Muscle of back (tissue), 13 donors: ENCODE measurements at places on chromosomes 7 and 10.

GRCh38 chr7:70285187-70285586, 686.9 kb downstream of the AUTS2 start:
- DNase-seq = no peak

GRCh38 chr10:52780391-52781155, 8.0 kb upstream of the MBL2 start:
- DNase-seq = no peak

DNA sequence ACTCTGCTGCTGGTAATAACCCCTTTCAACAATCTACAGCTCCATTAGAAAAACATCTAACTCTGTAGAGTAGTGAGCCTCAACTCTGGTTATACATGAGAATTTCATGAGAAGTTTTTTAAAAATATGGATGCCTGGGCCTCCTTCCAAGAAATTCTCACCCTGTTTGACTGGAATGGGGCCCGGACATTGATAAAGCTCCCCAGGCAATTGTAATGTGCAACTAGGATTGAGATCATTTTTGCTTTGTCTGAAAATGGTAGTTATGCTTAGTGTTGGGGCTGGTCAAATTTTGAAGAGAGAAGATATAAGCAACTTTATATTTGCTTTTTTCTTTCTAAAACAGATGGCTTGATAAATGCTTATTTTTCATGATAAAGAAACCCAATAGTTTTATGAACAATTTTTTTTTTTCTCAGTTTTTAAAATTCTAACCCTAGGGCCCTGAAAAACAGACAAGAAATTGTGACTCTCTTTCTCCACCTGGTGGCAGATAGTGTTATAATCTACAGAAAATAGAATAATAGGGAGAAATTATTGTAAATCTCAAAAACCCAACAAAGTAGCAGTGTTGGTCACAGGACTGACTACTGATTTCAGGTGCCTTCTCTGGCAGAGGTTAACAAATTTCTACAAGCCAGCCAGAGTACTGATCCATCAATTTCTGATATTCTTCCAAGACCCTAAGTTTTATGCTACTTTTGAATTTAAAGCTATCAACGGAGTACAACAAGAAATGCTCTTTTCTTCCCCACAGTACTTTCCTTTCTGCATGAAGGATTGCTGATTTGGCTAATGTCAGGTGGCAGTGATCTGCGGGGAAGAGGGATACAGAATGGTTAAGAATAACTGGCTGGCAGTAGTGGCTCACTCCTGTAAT, 174.8 kb downstream of the DKK1 start:
- DNase-seq = peak; percentile 58

DNA sequence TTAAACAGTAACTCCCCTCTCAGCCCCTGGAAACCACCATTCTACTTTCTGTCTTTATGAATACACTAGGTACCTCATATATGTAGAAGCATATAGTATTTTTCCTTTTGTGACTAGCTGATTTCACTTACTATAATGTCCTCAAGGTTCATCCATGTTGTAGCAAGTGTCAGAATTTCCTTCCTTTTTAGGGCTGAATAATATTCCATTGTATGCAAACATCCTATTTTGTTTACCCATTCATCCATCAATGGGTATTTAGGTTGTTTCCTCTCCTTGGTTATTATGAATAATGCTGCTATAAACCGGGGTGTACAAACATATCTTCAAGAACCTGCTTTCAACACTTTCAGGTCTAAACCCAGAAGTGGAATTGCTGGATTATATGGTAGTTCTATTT, 125.3 kb downstream of the SGMS1 start:
- DNase-seq = no peak

DNA sequence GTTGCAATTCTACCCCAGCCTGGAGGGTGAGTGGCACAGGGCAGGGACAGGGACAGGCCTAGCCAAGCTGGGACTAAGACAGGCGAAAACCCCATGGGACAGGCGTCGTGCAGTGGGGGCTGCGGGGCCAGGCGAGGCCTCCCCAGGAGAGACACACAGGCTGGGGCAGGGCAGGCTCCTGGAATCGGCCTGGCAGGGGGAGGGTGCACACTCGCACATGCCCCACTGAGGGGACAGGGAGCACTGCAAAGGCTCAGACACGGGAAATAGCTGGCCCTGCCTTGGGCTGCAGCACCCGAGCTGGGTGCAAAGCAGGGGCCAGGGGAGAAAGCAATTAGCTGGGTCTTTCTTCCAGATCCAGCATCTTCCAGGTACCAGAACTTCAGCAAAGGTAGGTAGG, 10.4 kb downstream of the LAT2 start:
- DNase-seq = no peak
